Activated CD4-positive, alpha-beta T cell treated with anti-CD3 and anti-CD28 coated beads, Interleukin-2, amount 50 U/mL, for 1 hour (primary cell): ENCODE measurements at places on chromosomes 11 and 22.

GRCh38 chr22:42959576-42960509 is 55.1 kb downstream of the PACSIN2 start:
- no peak for DNase-seq

DNA sequence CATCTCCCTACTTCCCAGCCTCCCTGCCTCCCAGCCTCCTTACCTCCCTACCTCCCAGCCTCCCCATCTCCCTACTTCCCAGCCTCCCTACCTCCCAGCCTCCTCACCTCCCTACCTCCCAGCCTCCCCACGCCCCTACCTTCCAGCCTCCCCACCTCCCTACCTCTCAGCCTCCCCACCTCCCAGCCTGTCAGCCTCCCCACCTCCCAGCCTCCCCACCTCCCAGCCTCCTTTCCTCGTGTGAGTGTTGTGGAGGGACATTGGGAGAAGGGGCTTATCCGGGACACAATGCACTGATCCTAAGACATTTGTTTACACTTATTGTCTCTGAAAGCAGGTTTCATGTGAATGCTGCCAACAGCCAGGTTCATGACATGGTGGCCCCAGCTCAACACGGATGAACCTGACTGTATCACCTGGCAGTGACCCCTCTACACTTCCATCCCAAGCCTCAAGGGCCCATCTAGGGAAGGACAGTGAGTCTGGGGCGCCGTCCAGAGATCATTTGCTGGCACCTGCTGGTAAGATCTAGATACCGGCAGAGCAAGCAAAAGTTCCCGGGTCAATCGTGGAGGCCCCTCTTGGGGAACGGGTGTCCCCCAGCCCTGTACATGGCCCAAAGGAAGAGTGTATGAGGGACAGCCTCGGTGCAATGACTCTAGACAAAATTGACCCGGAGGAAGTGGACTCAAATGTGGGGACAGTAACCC is 34.5 kb upstream of the TH start:
- no peak for DNase-seq

DNA sequence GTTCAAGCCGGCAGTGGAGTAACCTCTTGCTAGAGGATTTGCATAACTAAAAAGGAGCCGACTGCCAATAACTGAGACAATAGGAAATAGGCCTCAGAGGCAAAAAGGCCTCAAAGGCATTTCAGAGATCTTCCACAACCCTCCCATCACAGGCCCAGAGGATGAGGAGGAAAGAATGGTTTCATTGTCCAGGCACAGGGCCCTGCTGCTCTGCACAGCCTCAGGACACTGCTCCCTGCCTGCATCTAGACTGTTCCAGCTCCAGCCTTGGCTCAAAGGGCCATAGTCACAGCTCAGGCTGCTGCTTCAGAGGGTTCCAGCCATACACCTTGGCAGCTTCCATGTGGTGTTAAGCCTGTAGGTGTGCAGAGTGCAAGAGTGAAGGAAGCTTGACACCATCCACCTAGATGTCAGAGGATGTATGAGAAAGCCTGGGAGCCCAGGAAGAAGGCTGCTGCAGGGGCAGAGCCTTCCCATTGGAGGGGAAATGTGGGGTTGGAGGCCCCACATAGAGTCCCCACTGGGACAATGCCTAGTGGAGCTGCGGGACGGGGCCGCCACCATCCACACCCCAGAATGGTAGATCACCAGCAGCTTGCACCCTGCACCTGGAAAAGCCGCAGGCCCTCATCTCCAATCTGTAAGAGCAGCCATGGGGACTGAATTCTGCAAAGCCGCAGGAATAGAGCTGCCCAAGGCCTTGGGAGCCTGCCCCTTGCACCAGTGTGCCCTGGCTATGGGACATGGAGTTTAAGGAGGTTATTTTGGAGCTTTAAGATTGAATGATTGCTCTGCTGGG is 8.2 kb upstream of the LRP5 start:
- no peak for DNase-seq

- no peak for DNase-seq
These were observed 20.8 kb downstream of the POU2AF1 start for GRCh38 chr11:111358038-111359001.

GRCh38 chr22:20000246-20001081 is 16.2 kb downstream of the ARVCF start:
- no peak for DNase-seq
